ENCODE measurements at places on chromosomes 7 and 10.
A peak's percentile ranks its signal among the peaks of the same experiment; 100 is the strongest.

- H3K27ac ChIP-seq = no peak overlapping the region
- H3K36me3 ChIP-seq = peaks cover 10% of the 10 kb centered on the region
- DNase-seq = no peak
- no peaks in the 10 kb centered on the region for H3K27me3 ChIP-seq
- peaks cover 17% of the 10 kb centered on the region for H3K4me1 ChIP-seq
- no peak overlapping the region for H3K4me3 ChIP-seq
Measured at GRCh38 chr7:137953665-137954470, 48.0 kb downstream of the CREB3L2 start.

DNA sequence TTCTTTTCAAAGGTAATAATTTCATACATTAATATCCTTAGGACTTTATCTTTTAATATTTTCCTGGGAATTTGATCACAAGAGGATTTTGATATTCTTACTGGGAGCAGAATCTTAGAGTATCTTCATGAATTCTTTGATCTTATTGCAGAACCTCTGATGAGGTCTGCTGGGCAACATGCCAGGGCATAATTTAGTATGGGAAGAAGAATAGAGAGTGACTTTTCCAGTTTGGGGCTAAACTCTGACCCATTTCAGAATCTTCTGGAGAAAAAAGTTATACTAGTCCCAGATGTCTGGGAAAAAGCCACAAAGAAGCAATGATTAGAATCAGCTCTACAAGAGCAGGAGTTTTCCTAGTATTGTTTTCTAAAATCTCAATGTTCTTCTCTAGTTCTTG, 28.0 kb upstream of the RSU1 start:
- no peaks in the 10 kb centered on the region for H3K27me3 ChIP-seq
- H3K36me3 ChIP-seq = no peaks in the 10 kb centered on the region
- no peak for DNase-seq

DNA sequence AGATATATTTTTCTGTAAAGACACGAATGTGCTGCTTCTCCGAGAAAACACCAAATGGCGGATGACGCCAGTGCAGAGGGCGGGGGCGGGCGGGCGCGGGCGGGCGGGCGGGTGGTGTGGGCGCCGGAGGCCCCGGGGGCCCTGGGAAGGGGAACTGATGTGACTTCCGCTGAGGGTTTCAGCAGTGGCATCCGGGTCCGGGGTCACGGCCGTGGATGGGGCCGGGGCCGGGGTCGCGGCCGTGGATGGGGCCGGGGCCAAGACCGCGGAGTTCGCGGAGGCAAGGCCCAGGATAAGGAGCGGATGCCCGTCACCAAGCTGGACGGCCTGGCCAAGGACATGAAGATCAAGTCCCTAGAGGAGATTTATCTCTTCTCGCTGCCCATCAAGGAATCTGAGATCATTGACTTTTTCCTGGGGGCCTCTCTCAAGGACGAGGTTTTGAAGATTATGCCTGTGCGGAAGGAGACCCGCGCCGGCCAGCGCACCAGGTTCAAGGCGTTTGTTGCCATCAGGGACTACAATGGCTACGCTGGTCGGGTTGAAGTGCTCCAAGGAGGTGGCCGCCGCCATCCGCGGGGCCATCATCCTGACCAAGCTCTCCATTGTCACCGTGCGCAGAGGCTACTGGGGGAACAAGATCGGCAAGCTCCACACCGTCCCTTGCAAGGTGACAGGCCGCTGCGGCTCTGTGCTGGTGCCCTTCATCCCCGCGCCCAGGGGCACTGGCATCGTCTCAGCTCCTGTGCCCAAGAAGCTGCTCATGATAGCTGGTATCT, 20.3 kb upstream of the IGF2BP3 start:
- peak overlapping the region; percentile 89 for H3K27ac ChIP-seq
- peak overlapping the region; percentile 85 for H3K4me3 ChIP-seq
- peak; percentile 70 for DNase-seq
- peaks cover 9% of the 10 kb centered on the region for H3K4me1 ChIP-seq
- H3K27me3 ChIP-seq = no peaks in the 10 kb centered on the region

DNA sequence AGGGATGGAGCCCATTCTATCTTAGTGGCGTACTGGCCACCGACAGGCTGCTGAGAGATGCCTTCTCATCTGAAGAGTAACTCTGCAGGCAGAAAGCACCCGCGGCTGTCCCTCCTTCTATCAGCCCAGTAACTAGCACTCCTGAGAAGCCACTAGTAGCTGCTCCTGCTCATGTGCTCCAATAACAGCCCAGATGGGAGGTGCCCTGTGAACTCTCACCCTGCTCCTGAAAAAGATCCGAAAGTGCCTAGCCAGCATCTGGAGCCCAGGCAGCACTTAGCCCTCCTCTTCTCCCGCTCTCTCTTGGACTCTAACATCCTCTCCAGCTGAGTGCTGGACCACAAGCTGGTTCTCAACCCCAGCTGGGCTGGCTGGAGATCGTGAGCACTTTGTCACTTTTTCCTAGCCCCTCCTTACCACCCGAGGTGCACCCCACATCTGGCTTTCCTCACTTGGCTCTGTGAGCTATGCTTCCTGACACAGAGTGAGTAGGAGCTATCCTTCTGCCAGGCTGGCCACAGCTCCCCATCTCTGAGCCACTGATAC, 239.2 kb downstream of the GRID1 start:
- no peaks in the 10 kb centered on the region for H3K36me3 ChIP-seq
- H3K4me1 ChIP-seq = no peaks in the 10 kb centered on the region

DNA sequence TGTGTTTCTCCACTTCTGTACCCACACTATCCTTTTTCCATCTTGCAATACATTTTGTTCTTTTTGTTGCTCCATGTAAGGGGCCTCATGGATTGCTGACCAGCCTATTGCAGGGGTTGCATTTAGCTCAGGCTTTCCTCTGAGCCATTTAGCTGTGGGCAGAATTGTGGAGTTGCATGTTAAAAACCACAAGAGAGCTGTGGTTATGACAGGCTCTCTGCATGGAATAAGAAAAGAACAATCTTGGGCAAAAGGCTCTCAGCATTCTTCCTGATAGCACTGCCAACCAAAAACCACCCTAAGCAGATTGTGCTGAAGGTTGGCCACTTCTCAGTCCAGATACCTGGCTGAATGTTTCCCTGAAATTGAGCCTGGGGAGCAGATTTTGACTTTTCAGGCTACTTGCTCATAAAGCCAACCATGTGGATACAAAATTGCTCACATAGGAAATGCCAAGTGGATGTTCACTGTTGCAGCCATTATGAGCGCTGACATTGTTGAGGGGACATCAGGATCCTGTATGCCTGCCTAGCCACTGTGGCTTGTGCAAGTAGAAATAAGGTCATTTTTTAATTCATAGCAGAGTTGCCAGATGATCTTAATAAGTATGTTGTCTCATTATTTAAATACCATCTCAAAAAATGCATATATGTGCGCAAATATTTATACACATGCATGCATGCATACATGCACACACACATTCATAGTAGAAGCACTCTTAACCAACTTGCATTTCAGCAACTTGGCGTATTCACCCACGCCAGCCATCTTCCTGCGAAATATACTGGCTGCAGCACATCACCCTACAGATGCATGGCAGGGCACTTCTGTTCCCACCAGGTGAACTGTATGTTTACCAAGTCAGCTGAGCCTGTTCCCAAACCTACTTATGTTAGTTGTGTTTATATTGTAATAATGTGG, 695.4 kb downstream of the LRMDA start:
- H3K36me3 ChIP-seq = no peaks in the 10 kb centered on the region
- peaks cover 10% of the 10 kb centered on the region for H3K4me1 ChIP-seq
- DNase-seq = no peak
- H3K27ac ChIP-seq = no peak overlapping the region

DNA sequence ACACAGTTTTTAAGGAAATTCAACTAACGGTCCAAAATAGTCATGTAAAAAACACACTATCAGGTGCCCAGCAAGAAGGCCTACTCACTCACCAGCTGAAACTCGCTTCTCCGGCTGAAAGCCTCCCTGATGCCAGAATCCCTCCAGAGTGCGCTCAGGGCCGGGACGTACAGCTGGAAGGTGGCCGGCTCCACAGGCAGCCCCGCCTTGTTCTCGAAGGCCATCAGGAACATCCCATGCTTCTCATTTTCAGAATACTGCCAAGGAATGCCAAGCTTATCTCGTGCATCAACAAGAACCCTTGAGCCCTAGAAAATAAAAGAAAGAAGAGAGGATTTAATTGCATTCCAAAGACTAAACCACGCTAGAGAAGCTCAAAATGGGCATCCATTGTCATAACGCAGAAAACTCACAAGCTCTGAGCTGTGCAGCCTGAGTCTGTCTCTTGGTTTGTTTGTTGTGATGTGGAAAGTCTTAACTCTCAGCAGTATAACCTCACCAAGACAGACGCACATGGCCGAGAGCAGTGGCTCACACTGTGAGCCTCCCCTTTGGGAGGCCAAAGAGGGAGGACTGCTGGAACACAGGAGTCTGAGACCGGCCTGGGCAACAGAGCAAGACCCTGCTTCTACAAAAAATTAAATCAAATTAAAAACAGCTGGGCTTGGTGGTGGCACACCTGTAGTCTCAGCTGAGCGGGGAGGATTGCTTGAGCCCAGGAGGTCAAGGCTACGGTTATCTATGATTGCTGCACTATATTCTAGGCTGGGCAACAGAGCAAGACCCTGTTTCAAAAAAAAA, 49.1 kb downstream of the GNA12 start:
- no peak overlapping the region for H3K4me3 ChIP-seq
- no peak for DNase-seq
- peaks cover 12% of the 10 kb centered on the region for H3K4me1 ChIP-seq
- H3K36me3 ChIP-seq = peaks cover 44% of the 10 kb centered on the region
- no peaks in the 10 kb centered on the region for H3K27me3 ChIP-seq

DNA sequence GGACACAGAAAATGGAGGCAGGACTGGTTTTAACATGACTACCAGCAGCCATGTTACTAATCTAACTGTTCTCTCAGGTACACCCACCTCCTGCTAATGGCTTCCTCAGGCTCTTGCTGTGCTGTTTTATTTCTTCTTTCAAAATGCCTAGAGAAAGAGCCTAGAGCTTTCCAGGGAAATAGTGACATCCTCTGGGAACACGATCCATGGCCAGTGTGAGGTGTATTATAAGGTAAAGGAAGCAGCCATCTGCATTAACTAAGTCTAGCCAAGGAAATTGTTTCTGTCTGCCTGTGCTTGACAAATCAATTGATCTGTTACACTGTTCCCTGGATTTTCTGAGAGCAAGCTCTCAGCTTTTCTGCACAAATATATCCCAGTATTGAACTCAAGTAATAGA, 42.2 kb upstream of the AOAH start:
- no peaks in the 10 kb centered on the region for H3K27me3 ChIP-seq
- H3K36me3 ChIP-seq = no peaks in the 10 kb centered on the region
- no peak overlapping the region for H3K27ac ChIP-seq
- H3K4me1 ChIP-seq = peaks cover 28% of the 10 kb centered on the region
- DNase-seq = no peak

GRCh38 chr7:24227068-24227467, 56.9 kb upstream of the NPY start:
- no peak overlapping the region for H3K27ac ChIP-seq
- no peak overlapping the region for H3K4me3 ChIP-seq
- H3K36me3 ChIP-seq = no peaks in the 10 kb centered on the region

GRCh38 chr10:35300063-35300699, 36.1 kb upstream of the CCNY start:
- H3K4me1 ChIP-seq = no peaks in the 10 kb centered on the region
- H3K36me3 ChIP-seq = no peaks in the 10 kb centered on the region
- no peak overlapping the region for H3K4me3 ChIP-seq
- H3K27ac ChIP-seq = no peak overlapping the region
- H3K27me3 ChIP-seq = peaks cover 14% of the 10 kb centered on the region

DNA sequence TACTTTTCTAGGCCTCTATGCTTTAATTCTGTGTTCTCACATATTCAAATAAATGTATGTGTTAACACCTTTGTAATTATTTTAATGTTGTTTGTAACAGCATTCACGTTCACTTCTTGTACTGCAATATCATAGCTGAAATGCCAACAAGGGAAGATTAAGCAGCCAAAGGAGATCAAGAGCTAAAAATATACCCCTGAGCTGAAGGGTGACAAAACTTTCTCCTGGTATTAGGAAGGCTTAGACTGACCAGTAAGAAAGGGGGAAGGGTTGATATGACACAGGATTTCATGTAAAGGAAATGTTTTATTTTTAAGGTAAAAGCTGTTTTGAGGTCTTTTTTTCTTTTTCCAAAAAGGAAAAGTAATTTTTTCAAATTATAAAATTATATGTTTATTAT, 40.4 kb upstream of the VDAC2 start:
- H3K27me3 ChIP-seq = no peaks in the 10 kb centered on the region
- H3K36me3 ChIP-seq = peaks cover 51% of the 10 kb centered on the region
- H3K4me3 ChIP-seq = no peak overlapping the region

DNA sequence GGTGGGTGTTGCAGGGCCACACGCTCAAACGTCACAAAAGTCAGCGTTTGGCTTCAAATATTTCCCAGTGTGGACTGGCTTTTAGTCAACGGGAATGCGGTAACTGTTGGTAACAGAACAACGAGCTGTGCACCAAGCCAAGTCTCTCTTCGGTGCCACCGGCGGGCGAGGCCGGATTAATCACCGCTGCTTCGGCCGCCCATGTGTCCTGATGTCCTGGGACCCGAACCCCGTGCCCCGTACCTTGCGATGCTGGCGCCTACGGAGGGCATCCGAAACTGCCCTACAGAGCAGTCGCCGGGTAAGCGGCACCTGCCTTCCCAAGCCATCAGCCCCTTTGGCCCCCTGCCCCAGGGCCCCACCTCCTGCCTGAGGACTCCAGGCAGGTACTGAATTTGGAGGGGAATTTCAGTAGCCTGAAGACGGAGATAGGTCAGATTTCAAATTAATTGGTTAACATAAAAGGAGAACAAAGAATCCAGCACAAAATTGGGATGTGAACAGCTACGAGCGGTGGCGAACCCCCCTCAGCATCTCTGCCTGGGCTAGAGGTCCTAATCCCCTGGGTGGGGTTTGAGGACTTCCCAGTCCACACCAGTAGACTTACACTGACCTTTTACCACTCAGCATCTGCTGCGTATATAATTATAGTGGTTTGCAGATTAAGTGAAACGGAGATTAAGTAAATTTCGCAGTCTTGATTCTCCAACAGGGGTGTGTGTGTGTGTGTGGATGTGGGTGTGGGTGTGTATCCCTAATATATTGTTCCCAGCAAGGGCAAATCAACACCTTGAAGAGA, at the start of gene LRRC72:
LRRC72 (plus strand) TSS at position 84 of the 799 bp plus-strand sequence; CDS start at position 212, 128 bp downstream.
- H3K36me3 ChIP-seq = no peaks in the 10 kb centered on the region
- peaks cover 5% of the 10 kb centered on the region for H3K4me1 ChIP-seq
- no peaks in the 10 kb centered on the region for H3K27me3 ChIP-seq
- no peak within 1 kb of the TSS for H3K27ac ChIP-seq

DNA sequence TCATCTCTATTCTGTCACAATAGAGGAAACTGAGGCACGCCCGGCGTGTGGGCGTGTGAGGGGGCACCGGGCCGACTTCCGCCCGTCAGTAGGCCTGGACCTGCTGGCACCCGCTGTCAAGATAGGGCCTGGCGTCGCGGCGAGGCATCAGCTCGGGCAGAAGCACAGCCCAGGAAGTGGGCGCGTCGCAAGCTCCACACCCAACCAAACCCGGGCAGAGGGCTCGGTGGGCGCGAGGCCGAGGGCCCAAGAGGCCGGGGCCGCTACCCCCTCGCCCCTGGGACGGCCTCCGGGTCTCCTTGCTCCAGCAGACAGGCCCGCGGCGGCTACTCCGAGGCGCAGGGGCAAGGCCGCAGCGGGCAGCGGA, 91.2 kb downstream of the SPAG6 start:
- H3K36me3 ChIP-seq = peaks cover 6% of the 10 kb centered on the region
- peak overlapping the region; percentile 97 for H3K27ac ChIP-seq
- peak overlapping the region; percentile 87 for H3K4me3 ChIP-seq
- peaks cover 55% of the 10 kb centered on the region for H3K4me1 ChIP-seq
- H3K27me3 ChIP-seq = no peaks in the 10 kb centered on the region

Measured in activated T-cell treated with anti-CD3 and anti-CD28 coated beads, Interleukin-2, amount 50 U/mL, for 24 hours (primary cell).